RCC 7860 (cell line): ENCODE measurements at places on chromosomes 3 and 15.

- DNase-seq, result peak; percentile 26
Observed at GRCh38 chr3:36416599-36416998, 36.3 kb downstream of the STAC start.

GRCh38 chr15:65263313-65263712, 23.4 kb downstream of the PARP16 start:
- DNase-seq, result no peak

DNA sequence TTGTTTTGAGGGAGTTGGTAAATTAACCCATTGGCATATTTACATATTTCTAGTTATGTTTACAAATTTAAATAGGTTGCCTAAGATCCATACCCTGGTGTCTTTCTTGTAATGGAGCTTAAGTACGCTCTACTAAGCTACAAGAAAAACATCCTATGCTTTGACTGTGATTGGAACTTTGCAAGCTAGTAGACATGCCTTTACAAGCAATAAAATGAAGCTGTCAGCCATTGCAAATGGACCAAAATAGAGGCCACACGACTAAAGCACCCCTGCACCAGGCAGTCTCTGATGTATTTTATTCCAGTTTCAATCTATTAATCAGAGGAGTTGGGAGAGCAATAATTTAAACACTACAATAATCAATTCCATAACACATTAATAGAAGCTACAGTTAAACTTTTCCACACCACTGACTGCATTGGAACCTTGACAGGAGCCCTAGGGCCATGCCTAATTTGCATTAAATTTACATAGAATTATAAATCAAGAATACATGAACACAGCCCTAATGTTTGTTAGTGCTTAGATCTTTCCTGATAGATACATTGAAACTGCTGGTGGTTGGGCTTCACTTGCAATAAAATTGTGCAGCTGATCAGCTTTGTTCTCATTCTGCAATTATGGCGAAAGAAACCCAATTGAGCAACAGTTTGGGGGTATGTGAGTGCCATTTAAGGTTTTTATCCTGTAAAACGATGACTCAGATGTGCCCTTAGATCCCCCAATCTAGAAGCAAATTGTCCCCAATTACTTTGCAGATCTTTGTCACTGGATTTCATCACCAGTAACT, 360.1 kb downstream of the LSAMP start:
- no peak for DNase-seq

DNA sequence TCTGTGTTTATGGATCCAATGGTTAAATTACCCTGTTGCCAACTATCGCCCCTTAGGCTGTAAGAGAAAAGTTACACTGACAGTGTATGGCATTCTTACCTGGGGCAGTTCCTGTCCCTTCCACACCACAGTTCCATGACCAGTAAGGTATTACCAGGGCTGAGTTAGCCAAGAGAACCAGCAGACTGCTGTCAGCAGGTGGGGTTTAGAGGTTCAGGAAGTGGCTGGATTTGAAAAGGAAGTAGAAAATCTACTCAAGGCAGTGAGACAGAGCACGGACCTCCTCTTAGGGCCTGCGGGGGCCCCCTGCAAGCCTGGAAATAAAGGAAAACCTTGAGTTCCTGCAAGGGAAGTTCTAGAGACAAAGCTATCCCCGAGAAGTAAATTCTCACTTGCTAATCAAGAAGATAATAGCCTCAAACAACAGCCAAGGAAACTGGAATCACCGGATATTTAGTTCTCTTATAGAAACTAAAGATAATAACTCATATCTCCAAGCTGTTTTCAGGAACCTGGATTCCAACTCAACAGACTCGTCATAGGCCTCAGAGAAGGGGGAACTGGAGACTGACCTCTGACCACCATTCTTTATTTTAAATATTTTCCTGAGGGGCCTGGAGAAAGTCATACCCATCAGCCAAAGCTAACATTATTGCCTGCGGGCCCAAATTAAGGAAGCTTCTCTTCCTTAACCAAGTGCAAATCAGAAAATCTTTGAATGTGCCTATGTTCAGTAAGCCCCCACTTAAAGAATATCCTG, 161.7 kb downstream of the ANXA2 start:
- no peak for DNase-seq

- no peak for DNase-seq
Observed at GRCh38 chr15:70219256-70219895, 121.7 kb upstream of the TLE3 start.

DNA sequence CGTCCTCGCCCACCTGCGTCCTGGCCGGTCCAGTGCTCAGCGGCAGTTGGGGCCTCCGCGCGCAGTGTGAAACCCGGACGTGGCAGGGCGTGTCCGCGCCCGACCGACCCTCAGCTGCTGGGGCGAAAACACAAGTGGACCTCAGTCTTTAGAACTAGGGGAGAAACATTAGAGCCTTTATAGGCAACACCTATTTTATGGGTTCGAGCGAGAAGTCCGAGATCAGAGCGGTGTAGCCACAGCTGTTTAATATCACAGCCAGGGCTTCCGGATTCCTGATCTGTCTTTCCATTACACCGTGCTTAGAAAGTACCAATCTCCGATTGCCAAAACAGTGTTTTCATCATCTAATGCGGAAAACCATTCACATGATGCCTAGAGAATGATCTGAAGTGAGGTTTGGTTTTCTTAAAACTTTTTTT, 506 bp downstream of the RAD51 start:
- no peak for DNase-seq

DNA sequence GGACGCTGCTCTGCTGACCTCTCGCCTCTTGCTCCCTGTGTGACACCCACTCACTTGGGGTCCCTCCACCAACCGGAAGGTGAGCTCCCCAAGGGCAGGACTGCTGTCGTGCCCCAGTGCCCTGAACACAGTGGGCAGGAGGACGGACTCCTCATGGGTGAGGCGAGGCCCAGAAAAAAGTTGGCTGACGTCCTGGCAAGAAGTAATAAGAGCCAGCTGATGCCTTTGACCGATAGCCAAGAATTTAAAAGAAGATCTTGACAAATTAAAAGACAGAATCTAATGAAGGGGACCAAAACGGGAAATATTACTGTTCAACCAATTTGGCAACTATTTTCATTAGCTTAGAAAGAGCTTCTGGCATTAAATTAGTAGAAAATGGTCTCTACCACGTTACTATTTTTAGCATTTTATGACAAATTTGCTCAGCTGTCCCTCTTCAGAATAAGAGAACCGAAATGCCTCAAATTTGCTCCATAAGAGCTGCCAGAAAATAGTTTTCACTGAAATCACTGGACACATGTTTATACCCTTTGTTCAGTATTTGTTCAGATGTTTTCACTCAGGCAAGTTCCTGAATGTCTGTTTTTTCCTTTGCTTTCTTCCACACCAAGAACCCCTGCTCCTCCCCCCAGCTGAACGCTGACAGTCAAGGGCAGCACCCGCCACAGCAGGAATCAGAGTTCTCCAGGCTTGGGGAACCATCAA, 60.5 kb downstream of the XXYLT1 start:
- no peak for DNase-seq

DNA sequence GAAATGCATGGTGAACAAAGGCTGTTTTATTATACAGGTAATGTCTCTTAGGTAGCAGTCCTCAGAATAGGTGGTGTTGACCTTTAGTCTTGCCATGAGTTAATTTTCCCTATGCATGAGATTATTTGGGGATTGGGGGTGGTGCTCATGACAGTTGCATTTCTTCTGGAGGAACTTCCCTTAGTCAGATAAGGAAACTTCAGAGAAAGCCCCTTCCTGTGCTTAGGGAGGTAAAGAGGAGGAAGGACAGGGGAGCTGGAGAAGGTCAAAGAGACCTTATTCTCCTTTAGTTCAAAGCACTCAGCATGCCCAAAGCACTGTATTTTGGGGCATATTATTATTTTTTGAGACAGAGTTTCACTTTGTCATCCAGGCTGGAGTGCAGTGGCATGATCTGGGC, 47.7 kb downstream of the ZBTB11 start:
- no peak for DNase-seq

DNA sequence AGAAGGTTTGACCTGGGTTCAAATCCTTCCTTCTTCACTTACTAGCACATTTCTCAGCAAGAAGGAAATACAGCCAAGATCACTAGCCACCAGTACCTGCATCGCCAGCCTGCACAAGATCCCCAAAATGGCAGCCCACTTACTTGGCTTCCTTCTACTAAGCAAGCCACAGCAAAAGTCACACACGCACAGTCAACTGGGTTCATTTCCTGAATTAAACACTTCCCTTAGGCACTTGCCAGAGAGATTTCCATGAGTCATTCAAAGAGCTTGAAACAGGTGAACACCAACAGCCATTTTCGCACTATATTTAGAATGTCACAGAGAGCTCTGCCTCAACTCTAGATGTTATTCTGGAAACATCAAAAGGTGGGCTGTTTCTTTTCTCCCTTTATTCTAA, 42.6 kb downstream of the MGLL start:
- no peak for DNase-seq

DNA sequence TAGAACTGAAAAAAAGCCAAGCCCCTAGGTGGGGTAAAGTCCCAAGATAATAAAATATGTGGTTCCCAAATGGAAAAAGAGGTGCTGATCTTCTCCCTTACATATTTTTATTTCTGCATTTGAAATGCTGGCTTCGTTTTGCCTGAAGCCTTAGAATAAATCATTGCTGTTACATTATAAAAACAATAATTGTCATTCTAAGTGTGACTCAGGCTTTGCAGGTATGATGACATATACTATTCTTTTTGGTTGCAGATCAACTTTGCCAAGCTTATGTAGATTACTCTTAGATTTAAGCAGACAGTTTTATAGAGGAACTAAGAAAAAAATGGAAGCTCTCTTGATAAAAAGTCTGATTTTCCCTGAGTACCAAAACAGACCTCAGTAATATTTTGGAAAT, 7.5 kb downstream of the IDH3A start:
- DNase-seq, result no peak

DNA sequence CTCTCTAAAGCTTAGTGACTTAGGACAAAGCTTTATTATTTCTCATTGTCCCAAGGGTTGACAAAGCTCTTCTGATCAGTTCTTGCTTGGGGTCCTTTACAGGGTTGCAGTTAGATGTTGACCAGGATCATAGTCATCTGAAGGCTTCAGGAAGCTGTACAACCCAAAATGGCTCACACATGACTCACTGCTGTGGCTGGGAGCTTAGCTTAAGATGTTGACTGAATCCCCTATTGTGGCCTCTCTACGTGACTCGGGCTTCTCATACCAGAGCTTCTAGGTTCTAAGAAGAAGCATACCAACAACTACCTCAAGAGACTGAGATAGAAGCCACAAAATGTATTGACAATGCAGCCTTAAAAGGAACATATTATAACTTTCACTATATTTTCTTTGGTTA, 569.6 kb upstream of the ROBO2 start:
- peak; percentile 71 for DNase-seq

GRCh38 chr3:20101041-20101440, 60.8 kb downstream of the KAT2B start:
- DNase-seq, result no peak

- DNase-seq, result no peak
Observed at GRCh38 chr3:177887475-177887874, 648.8 kb upstream of the KCNMB2 start.

GRCh38 chr15:45873781-45874180, 239.0 kb downstream of the SQOR start:
- no peak for DNase-seq

DNA sequence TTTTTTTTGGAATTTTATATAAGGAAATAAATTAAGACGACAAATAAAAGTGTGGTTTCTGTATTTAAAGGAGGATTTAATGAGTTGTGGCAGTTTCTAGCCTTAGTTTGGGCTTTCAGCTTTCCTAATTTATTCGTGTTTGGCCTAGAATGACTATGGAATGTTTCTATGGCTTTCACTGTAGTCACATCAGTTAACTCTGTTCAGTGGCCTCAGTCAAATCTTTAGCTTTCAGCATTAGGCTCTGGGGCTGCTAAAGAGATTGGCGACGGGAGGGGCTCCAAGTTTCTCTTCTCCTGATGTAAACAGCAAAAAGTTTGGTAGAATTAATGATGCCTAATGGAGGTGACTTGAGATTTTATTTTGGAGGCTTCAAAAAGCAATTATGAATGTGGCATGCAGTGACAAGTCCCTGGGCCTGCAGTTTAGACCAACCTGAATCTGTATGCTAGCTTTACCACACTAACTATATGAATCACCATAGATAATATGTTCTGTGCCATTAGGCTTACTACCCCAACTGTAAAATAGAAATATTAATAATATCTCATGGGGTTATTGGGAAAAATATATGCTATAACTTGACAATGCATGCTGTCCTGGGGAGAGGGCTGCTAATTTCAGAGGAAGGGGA, 47.1 kb upstream of the ADGRG7 start:
- no peak for DNase-seq

DNA sequence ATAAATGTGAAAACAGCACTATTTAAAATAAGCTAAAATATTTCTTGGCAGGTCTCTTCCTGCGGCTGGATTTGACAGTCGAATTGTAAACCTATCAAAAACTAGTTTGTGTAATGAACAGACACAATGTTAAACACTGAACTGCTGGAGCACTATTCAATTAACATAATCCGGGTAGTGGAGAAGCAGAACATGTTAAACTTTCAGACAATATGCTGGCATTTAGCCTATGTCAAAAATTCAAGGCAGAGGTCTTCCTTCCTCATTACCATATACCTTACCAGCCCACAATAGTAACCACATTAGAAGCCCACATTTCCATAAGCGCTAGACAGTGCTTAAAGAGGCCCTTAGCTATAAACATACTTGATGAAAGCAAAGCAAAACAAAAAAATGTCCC, 1042.9 kb downstream of the ROBO1 start:
- no peak for DNase-seq

GRCh38 chr15:43769584-43770228, 7.1 kb downstream of the ELL3 start:
- DNase-seq, result peak; percentile 23

DNA sequence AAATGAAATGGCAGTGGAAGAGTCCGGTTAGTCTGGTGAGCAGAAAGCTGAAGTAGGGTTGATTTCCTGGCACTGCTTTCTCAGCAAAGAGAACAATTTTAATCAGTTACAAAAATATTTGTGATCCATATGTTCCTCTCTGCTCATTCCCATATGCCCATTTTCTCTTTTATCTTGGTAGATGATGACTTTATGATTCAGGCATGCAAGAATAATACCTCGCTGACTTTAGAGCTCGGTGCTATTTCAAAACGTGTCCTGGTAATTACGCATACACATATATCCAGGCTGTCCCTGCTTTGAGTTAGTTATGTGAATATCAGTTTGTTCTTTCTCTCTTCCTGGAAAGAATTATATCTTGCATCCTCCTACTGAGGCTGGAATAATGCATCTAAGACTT, 38.5 kb downstream of the ARPP21 start:
- DNase-seq, result no peak

- DNase-seq, result no peak
Observed at GRCh38 chr3:50340448-50341329, at the start of gene RASSF1. RASSF1 (minus strand) TSS chr3:50340836; CDS start chr3:50340805, 31 bp downstream.

- peak; percentile 94 for DNase-seq
Observed at GRCh38 chr3:8482960-8483665, 18.5 kb upstream of the LMCD1 start.
